ENCODE measurements at places on chromosomes 11 and 22. TPM values are rescaled to one million over a fixed set of nuclear protein-coding genes. Genes with fewer than 3 reads are reported as not detected.

Gene MYBPC3
- total RNA-seq = 0.07 TPM

Gene POU2AF2
- not detected for total RNA-seq

Gene GRM5
- total RNA-seq = not detected

Gene LRRC4C
- total RNA-seq = not detected

Gene FGF19
- total RNA-seq = 0.12 TPM

Gene NUP50
- total RNA-seq = 25.5 TPM

Data from A549 treated with Hydrocortisone at 1 μM for 4 hours (cell line).